ENCODE measurements at places on chromosomes 16 and 17.

DNA sequence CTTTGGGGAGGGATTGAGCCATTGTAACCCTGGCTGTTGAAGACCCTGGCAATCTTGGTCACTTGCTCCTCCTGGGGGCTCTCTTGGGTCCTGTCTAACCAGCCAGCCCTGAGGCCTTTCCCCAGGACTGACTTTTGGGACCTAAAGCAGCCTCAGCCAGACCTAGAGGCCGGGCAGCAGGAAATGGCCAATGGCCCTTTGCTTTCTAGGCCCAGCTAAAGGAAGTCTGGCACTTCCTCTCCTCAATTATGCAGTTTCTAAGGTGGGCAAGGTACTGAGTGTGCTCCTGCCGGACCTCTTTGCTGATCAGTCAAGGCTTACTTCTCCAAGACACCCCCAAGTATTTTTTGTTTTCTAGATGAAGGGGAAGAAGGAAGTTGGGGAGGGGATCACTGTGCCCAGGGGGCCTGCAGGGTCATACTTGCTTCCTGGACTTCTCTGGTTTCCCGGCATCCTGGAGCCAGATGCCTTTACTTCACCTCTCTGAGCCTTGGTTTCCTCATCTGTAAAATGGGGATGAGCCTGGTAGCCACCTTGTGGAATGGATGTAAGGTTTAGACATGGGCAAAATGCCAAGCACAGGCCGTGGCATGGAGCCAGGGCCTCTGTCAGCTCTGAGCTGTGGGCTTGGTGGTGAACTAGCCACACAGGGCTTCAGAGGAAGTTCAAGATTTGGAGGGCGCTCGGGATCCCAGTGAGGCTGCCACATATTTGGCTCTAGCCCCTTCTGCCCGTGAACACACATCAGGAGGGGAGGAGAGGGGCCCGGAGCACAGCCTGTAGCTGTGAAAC is 8.6 kb downstream of the CX3CL1 start:
- peak; percentile 17 for DNase-seq

GRCh38 chr17:20197272-20197926 is 188.2 kb downstream of the SPECC1 start:
- no peak for DNase-seq

DNA sequence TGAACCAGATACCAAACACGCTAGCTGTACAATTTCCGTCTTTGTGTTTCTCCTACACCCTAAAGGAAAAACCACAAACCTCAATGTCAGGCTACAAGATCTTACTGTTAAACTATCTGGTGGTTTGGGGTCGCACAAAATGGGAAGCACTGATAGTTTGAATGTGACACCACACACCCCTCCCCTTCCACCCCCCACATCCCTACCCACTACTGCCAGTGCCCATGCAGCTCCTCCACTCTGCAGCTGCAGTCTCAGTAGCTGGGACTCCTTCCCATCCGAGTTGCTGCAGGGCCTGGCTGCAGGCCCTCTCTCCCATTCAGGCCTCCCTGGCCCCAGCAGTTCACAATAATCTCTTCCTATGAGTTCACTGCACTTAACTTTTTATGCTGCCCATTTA is 18.4 kb downstream of the TRAP1 start:
- peak; percentile 98 for DNase-seq

- DNase-seq: no peak
Measured at GRCh38 chr16:59440-60059, 5.9 kb downstream of the SNRNP25 start.

DNA sequence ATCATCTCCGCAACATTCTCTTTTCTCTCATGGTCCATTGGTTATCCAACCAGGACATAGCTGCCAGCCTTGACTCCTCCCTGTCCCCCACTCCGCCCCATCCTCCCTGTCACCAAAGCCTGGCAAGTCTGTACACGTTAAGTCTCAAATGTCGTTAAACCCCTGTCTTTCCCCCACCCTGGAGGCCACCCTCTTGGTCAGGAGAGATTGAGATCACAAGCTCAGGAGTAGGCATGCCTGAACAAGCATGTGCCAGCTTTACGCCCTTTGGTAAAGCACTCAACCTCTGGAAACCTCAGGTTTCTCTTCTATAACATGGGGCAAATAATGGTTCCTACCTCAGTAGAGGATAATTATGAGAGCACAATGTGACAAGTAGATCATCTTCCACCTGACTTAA is 38.1 kb upstream of the CCL1 start:
- no peak for DNase-seq

DNA sequence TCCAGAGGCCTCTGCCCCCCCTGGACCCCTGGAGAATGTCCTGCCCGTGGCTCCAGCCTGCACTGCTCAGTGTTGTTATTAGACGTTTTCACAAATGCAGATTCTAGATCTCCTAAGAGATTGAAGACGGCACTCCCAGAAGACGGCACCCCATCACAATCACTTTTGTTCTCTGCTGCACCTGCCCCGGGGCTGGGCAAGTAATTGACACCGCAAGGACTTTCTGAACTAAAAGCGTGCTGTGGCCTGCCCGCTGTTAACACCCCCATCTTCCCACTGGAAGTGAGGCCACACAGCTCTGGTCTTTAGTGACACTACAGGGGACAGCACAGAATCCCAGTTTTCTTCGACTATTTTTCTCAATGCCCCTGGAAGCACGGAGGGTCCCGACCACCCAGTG is 256.9 kb downstream of the ENGASE start:
- no peak for DNase-seq

GRCh38 chr16:1557576-1557975 is 24.1 kb downstream of the TMEM204 start:
- no peak for DNase-seq

DNA sequence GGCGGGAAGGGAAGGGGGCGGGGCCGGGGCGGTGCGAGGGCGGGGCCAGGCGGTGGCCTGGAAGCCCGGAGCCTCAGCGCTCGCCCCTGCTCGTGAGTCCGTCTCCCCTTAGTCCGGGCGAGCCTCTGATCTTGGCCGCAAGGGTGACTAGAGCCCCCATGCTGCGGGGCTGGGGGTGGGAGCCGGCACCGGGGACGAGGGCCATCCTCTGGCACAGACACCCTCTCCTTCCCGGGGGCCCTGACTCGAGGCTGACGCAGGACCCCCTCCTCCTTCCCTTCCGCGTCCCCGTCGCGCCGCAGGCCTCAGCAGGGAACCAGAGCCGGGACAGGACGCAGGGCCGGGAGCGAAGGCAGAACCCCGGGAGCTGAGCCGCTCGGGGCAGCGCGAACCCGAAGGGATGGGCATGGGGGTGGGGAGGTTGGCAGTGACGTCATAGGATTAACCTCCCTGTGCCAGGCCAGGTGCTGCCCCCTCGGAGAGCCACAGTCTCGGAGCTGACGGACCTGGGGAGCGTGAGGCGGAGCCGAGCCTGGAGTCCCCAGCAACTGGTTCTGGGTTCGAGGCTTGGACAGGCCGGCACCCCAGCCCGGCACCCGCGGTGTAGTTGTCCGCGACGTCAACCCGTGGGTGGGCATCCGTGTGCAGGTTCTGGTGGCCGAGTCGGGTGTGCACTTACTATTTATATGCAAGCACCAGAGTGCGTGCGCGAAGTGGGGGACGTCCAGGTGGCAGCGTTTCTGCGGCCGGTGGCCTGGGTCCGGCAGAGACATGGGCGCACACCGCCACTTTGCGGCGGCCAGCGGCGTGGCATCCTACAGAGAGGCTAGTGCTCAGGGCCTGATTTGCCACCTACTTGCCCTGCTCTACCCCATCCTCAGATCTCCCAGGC is 503 bp upstream of the PLCD3 start:
- DNase-seq: no peak

DNA sequence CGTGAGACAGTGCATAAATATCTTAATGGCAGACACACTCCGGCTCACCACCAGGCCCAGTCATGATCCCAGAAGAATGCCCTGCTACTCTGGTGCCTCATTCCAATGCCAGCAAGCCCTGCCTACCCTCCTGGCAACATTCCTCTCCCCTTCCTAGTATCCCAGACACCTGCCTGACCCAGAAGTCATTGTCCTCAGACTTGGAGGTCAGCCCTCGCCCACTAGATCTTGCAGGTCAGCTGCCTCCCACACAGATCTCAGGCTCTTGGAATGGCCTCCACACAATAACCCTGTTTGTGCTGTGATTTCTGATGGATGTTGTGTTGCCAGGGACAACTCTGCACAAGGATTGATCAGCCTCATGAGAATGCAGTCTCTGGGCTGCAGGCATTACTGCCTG is 1.8 kb upstream of the TEX2 start:
- no peak for DNase-seq

GRCh38 chr16:11105038-11105903 is 150.7 kb downstream of the SOCS1 start:
- DNase-seq: peak; percentile 78

DNA sequence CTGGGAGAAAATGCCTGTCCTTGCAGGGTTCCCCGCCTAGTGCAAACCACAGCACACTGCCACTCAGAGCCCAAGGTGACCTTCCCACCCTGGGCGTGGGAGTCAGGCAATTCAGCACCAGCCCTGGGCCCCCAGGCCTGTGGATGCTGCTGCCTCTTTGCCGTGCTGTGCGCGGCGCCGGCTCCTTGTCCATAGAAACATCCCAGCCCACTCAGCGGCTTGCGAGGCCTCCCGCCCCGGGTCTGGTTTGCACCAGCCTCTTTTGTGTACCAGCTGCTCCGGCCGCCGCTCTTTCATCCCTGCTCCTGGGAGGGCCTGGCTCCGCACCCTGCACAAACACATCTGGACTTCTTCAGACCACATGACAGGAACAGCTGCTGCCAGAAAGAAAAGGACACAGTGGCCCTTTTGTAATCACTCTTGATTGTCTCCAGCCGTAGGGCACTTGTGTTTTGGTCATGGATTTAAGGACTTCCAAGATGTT is 75.4 kb upstream of the SDK2 start:
- no peak for DNase-seq

GRCh38 chr17:58312829-58313228 is 15.8 kb downstream of the TSPOAP1 start:
- DNase-seq: no peak

GRCh38 chr17:3848229-3848835 is 2.3 kb upstream of the NCBP3 start:
- DNase-seq: no peak

DNA sequence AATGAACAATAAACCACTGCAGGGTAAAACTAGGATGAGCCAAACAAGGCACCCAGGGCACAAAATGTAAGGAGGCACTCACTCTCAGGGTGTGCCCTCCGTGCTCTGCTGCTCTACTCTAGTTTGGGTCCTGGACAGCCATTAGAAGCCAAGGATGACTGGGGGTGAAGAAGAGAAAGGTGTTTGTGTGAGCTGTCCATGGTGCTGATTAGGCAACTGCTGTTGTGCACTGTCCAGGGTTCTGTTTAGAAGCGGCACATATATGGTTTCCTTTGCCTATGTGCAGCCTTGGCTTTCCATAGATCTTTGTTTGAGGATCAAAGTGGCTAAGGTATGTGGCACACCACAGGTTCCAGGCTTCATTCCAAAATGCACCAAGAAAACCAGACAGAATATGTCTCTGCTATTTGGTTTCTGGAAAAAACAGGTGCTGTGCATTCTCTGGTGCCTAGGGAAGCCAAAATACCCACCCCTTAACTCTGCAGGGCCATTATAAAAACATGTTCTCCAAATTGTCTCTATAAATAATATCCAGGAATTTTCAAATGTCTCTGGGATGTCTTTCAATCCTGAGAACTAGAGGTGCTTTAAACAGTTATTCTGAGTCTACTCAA is 123.5 kb downstream of the CBLN1 start:
- DNase-seq: peak; percentile 69

DNA sequence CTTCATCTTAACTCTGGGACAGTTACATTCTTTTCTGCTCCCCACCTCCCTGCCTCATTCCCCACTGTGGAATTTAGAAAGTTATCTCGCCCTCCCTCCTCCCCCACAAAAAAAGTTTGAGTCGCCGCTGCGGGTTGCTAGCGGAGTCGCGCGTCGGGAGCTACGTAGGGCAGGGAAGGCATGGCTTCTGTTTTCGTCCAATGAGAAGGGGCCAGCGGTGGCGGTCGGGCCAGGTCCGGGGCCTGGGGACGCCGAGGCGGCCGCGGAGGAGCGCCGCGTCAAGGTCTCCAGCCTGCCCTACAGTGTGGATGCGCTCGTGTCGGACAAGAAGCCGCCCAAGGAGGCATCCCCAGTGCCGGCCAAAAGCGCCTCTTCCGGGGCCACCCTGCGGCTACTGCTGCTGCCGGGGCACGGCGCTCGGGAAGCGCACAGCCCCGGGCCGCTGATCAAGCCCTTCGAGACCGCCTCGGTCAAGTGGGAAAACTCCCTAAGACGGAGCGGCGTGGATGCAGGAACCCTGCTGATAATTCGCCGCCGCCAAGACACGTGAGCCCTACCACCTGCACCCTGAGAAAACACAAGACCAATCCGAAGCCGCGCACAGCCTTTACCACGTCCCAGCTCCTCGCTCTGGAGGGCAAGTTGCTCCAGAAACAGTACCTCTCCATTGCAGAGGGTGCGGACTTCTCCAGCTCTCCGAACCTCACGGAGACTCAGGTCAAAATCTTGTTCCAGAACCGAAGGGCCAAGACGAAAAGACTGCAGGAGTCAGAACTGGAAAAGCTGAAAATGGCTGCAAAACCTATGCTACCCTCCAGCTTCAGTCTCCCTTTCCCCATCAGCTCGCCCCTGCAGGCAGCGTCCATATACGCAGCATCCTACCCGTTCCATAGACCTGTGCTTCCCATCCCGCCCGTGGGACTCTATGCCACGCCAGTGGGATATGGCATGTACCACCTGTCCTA is 8.9 kb downstream of the OR4D1 start:
- DNase-seq: no peak

GRCh38 chr16:27600381-27600780 is 50.4 kb downstream of the KATNIP start:
- DNase-seq: no peak

DNA sequence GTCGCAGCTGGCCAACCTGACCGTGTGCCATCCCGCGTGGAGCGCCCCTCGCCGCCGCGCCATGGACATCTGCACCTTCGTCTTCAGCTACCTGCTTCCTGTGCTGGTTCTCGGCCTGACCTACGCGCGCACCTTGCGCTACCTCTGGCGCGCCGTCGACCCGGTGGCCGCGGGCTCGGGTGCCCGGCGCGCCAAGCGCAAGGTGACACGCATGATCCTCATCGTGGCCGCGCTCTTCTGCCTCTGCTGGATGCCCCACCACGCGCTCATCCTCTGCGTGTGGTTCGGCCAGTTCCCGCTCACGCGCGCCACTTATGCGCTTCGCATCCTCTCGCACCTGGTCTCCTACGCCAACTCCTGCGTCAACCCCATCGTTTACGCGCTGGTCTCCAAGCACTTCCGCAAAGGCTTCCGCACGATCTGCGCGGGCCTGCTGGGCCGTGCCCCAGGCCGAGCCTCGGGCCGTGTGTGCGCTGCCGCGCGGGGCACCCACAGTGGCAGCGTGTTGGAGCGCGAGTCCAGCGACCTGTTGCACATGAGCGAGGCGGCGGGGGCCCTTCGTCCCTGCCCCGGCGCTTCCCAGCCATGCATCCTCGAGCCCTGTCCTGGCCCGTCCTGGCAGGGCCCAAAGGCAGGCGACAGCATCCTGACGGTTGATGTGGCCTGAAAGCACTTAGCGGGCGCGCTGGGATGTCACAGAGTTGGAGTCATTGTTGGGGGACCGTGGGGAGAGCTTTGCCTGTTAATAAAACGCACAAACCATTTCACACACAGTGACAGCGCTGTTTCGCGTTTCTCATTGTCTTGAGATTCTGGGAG is 2.0 kb upstream of the ZACN start:
- no peak for DNase-seq

- DNase-seq: no peak
Measured at GRCh38 chr17:17605729-17606088, 14.2 kb upstream of the PEMT start.

GRCh38 chr17:4101759-4102405 is 40.9 kb downstream of the ZZEF1 start:
- DNase-seq: no peak

Data from Jurkat, Clone E6-1 (cell line).